ENCODE measurements at places on chromosomes 7 and 10.

- DNase-seq, result no peak
Observed at GRCh38 chr7:128014811-128015210, 16.4 kb downstream of the LRRC4 start.

GRCh38 chr7:151389768-151390597 is 19.9 kb downstream of the WDR86 start:
- no peak for DNase-seq

GRCh38 chr7:13879994-13880686 is 109.3 kb downstream of the ETV1 start:
- no peak for DNase-seq

GRCh38 chr7:37282927-37283326 is 165.7 kb downstream of the ELMO1 start:
- DNase-seq, result no peak

- DNase-seq, result no peak
Observed at GRCh38 chr10:35495521-35496119, 109.5 kb upstream of the GJD4 start.

DNA sequence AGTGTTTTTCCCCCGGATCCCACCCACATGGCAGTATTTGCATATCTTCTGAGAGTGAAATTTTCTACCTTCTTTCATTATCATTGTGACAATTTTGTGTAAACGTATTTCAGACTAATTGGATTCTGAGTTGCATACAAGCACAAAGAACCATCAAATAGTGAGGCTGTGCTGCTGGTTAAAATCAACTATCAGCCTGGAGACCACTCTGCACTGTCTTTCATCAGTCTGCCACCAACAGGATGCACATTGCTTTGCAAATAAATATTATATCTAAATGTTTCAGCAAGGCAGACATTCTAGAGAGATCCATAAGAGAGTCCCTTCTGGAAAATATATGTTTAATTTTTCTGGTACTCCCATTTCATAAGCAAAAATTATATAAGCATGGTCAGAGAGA is 851.8 kb downstream of the XPNPEP1 start:
- DNase-seq, result no peak

- no peak for DNase-seq
Observed at GRCh38 chr7:139931190-139931934, 102.3 kb downstream of the TBXAS1 start.

GRCh38 chr10:75613685-75614504 is 182.5 kb downstream of the LRMDA start:
- no peak for DNase-seq

GRCh38 chr10:6563731-6564130 is 16.3 kb downstream of the PRKCQ start:
- no peak for DNase-seq

GRCh38 chr10:83698899-83699298 is 440.4 kb upstream of the GHITM start:
- no peak for DNase-seq

DNA sequence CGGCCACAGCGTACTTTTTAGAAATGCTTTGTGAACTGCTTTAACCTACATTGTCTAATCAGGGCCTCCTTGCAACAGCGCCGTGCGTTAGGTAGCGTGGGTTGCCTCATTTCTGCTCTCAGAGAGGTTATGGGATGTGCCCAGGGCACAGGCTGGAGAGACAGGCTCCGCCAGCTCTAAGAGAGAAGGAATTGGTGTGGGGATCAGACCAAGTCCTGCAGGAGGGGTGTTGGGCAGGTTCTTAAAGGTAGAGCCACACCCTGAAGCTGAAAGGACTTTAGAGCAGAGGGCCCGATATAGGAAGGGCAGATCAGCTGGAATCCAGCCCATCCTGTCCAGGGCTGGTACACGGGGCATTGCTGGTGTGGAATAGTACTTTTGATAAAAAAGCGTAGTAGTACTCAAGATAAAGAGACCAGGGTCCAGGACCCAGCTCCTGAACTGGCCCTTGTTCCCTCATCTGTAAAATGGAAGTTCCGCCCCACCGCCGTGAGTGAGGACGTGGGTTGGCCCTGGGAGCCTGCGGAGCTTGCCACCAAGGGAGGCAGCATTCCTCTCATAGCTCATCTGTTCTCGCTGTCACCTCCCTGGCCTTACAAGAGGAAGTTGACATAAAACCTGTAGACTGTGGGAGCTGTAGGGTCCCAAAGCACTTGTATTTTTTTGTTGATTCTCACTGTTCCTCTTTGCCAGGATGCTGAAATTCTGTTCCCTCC is 37.2 kb downstream of the TMEM120A start:
- no peak for DNase-seq

GRCh38 chr10:51659344-51659743 is 40.1 kb downstream of the CSTF2T start:
- no peak for DNase-seq

GRCh38 chr7:12730523-12730922 is 43.1 kb downstream of the ARL4A start:
- DNase-seq, result no peak

DNA sequence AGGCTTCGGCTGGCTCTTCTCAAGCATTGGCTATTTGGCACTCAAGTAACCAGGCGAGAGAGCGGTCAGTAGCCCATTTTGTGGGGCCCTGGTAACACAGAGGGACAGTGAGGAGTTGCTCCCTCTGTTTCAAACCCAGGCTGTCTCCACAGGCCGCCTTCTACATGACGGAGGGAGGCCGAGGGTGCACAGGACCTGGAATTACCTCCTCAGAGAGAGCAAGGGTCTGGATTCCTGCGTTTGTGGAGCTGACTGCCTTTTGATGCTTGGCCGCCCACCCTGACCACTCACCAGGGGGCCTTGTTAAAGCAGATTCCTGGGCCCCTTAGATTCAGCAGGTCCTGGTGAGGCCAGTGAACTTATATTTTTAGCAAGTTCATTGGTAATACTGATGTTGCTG is 12.3 kb downstream of the UPP1 start:
- DNase-seq, result no peak

DNA sequence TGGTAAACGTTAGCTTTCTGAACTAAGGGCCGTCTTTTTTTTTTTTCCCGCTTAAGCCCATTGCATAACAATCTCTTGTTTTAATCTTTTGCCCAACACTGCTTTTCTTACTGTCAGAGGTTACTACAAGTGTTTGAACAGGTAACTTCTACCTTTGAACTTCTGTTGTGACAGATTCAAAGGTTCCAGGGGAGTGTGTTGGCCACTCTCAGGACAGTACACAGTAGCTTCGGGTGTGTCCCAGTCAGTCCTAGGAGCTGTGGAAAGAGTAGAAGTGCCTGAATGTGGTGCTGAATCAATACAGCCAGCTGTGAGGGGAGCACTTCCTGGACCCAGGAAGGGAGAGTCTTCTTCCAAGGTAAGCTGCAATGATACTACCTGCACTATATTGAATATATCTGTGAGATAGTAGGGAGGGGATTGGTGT is at the start of gene ACSL5:
TSS of gene ACSL5 (plus strand) at position 205 of the 427 bp plus-strand sequence. CDS start 20,831 bp downstream, outside the sequence.
- DNase-seq, result no peak

GRCh38 chr10:126087153-126087680 is 190.9 kb downstream of the FANK1 start:
- DNase-seq, result no peak

GRCh38 chr10:119500123-119500795 is 42.3 kb downstream of the RGS10 start:
- DNase-seq, result no peak

DNA sequence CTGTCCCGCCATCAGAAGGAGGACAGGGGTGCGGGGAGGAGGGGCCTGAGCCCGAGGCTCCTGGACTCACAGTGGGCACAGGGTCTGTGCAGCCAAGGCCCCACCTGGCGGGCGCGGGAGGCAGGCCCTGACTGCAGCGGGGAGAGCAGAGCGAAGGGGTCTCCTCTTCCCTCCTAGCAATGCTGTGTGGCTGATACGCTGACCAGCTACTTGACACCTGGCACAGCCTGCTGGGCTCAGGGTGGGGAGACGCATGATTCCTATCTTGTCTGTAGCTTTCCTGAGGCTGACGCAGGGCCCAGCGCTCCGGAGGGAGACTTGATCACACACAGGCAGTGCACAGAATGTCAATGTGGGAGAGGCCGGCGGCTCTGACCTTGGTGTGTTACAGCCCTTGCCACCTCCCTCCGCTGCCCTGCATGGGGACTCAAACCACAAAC is 174.9 kb downstream of the ELFN1 start:
- DNase-seq, result no peak

- no peak for DNase-seq
Observed at GRCh38 chr7:151829707-151830106, 47.2 kb downstream of the PRKAG2 start.

- no peak for DNase-seq
Observed at GRCh38 chr10:127892743-127893142, at the start of gene CLRN3. Gene CLRN3 (minus strand): TSS chr10:127892941. CDS start chr10:127892784, 157 bp downstream.

- DNase-seq, result no peak
Observed at GRCh38 chr7:3747467-3747866, 446.4 kb downstream of the SDK1 start.
